ENCODE measurements at places on chromosomes 7 and 10.

DNA sequence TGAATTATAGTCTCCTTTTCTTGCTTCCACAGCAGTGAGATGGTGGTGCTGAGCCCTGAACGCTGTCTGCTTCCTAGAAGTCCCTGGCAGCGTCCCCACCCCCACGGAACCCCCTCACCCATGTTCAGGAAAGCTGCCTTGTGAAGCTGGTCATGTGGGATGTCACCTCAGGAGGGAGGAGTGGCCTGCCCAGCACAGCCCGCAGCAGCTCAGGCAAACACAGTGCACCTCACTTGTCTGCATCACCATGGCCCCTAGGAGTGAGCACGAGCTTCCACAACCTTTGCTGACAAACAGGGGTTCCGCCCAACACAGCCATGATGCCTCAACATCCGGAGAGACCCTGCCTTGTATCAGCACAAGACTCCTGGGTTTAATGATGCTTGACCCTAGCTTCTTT, 508.9 kb downstream of the RPS24 start:
- DNase-seq, result no peak

DNA sequence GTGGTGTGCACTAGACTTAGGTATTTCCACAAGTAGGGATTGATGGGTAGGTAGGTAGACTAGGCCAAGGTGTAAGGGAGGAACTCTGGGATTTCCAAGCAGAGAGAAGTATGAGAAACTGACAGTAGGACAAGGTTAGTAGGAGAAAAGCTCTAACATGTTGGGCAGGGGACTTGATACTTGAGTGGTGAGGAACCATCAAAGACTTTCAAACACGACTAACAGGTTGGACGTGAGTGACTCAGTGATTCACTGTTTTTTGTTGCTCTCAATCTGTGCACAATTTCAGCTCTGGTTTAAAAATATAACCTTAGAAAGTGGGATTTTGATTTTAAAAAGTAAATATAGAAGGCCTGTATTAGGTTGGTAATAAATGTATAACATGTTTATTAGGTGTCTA, 44.4 kb downstream of the KLHDC10 start:
- DNase-seq, result no peak

DNA sequence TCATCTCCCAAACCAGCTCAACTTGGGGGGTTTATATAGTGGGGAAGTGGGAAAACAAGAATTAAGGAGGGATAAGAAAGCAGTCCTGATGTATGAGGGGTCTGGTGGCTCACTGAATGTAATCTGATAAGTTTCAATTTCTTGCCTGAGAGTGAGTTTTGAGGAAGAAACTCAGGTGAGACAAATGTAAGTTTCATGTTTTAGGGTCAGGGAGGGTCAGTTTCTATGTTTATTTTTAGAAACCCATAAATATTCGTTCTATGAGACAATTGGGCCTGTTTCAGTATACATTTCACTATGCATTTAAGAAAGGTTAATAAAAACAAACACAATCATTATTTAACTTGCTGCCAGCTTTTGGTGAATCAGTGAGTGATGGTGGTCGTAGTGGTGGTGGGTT, 128.0 kb upstream of the MBL2 start:
- no peak for DNase-seq

- DNase-seq, result no peak
These were observed 77.0 kb upstream of the PODXL start for GRCh38 chr7:131633342-131633843.

DNA sequence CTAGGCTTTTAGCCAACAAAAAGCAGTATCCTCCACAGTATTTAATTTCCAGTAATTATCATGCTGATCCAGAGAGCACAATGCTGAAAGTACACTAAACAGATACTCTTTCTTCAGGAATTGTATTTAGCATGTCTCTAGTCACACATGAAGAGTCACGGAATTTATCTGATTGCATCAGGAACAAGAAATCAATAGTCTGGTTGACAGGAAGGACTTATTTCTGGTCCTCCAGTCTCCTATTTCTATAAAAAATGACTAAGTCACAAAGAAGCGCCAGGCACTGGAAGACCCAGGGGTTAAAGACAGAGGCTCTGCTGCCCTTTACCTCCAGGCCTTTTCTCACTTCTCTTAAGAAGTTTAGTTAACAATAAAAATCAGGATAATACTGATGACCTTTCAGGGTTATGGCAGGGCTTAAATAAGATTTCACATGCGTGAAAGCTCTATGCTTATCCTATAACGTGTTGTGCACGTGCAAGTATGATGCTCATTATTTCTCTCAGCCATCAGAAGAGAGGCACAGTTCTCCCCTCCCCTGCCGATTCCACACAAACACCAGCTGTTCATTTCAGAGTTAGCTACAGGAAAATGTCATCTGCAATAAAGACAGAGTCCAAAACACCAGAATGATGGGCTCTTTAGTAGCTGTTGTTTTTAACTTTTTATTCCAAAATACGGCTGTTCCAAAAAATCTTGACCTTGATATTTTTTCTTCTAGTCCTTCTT, 36.9 kb downstream of the SLC26A4 start:
- DNase-seq, result no peak

DNA sequence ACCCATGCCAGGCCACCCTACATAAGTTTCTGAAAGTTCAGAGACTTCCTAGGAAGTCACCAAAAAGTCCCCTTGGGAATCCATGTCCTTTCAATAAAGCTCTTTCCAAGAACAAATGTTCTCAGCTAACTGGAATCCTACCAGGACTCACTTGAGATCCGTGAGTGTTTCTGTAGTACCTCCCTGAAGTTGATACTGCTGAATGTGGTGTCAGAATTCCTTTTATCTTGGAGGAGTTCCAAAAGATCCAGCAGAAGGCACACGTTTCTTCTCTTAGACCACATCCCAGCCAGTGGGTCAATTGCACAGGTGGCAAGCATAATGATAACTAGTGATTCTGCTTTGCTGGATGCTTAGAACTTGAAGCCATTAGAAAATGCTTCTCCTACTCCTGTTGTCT, 689.7 kb upstream of the IGFBP3 start:
- DNase-seq, result no peak

- DNase-seq, result no peak
These were observed 61.4 kb upstream of the ADRB1 start for GRCh38 chr10:113982296-113982695.
